ENCODE measurements at places on chromosomes 7 and 10.

- peak; percentile 15 for ATAC-seq
These were observed 154.7 kb downstream of the ANK3 start for GRCh38 chr10:60235001-60235400.

DNA sequence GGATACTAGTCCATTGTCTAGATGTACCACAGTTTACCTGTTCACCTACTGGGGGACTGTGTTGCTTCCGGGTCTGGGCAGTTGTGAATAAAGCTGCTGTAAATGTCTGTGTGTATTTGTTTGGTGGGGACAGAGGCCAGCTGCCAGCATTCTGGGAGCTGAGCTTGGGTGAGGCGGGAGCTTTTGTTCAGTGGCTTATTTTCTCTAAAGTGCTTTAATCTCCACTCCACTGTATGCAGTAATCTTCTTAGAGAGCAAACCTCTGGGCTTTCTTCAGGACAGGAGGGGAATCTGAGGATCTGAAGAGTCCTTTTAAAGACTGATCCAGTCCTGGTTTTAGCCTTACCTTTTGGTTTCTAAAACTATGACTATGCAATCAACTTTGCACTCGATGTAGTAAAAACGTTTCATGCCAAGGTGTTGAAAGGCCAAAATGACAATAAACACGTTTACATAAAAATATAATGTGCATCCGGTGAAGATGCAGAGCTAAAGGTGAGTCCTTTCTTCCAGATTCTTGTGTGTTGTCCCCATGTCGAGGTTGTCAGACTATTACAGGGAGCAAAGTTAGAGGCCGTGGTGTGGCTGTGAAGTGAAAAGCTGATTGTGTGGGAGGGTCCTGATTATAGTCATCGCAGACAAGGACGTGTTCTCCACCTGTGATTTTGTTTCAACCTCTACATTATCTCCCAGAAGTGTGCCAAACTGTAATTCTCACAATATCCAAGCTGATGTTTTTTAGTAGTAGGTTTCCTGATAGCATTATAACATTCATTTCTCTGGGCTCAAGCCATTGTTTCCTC lies 279.8 kb downstream of the CAMK1D start:
- ATAC-seq: no peak

GRCh38 chr10:16570731-16571130 lies 49.1 kb upstream of the C1QL3 start:
- ATAC-seq: no peak

GRCh38 chr7:159035571-159036073 lies 109.0 kb downstream of the VIPR2 start:
- ATAC-seq: no peak

- ATAC-seq: no peak
These were observed 29.8 kb downstream of the RSU1 start for GRCh38 chr10:16787361-16787791.

GRCh38 chr7:90773269-90773668 lies 177.1 kb downstream of the CDK14 start:
- no peak for ATAC-seq

- no peak for ATAC-seq
These were observed 80.9 kb downstream of the DIP2C start for GRCh38 chr10:608331-609261.

GRCh38 chr7:115145512-115145911 lies 223.6 kb downstream of the MDFIC start:
- ATAC-seq: no peak

- no peak for ATAC-seq
These were observed 3.7 kb upstream of the GDF10 start for GRCh38 chr10:47296156-47296894.

GRCh38 chr10:50604809-50605208 lies 18.9 kb downstream of the SGMS1 start:
- ATAC-seq: peak; percentile 33

Data from SK-N-SH treated with all-trans-retinoic acid at 6 μM for 48 hours (cell line).